ENCODE measurements at places on chromosomes 5 and 9. TPM values are rescaled to one million over a fixed set of nuclear protein-coding genes. Genes with fewer than 3 reads are reported as not detected.

GRCh38 chr5:127898551-127899213 lies 184.9 kb upstream of the SLC12A2 start:
- DNase-seq, result no peak

GRCh38 chr5:138724470-138725146 lies 28.6 kb upstream of the CTNNA1 start:
- DNase-seq, result no peak

GRCh38 chr5:94771742-94772141 lies 153.3 kb downstream of the SLF1 start:
- no peak for DNase-seq

DNA sequence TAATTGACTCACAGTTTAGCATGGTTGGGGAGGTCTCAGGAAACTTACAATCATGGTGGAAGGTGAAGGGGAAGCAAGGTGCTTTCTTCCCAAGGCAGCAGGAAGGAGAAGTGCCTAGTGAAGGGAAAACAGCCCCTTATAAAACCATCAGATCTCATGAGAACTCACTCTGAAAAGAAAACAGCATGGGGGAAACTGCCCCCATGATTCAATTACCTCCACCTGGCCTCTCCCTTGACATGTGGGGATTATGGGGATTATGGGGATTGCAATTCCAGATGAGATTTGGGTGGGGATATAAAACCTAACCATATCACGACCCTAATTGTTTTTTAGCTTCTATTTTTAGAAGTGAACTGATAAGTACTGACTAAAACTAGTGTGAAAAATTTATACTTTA lies 1377.5 kb upstream of the DMAC1 start:
- no peak for DNase-seq

GRCh38 chr5:31251032-31251431 lies 57.5 kb downstream of the CDH6 start:
- no peak for DNase-seq

The PNPLA7 gene
- total RNA-seq, result 1.1 TPM

DNA sequence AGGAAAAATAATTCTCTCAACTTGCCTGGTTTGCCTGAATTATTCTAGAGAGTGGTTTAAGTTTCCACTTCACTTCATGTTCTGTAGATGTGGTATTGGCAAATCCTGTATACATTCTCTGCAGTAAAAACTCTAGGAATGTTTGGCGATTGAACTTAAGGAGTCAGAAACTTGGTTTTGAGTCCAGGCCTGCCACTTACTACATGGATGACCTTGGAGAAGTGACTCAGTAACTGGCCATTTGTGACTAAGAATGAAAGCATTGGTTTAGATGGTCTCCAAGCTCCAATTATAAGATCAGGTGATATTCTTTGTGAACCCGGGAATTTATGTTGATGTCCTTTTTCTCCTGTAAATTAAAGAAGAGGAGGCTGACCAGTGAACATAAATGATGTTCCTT lies 233.8 kb downstream of the GAS1 start:
- no peak for DNase-seq

The SH3GL2 gene
- total RNA-seq, result 4.5 TPM

The TMEM215 gene
- 0.21 TPM for total RNA-seq

DNA sequence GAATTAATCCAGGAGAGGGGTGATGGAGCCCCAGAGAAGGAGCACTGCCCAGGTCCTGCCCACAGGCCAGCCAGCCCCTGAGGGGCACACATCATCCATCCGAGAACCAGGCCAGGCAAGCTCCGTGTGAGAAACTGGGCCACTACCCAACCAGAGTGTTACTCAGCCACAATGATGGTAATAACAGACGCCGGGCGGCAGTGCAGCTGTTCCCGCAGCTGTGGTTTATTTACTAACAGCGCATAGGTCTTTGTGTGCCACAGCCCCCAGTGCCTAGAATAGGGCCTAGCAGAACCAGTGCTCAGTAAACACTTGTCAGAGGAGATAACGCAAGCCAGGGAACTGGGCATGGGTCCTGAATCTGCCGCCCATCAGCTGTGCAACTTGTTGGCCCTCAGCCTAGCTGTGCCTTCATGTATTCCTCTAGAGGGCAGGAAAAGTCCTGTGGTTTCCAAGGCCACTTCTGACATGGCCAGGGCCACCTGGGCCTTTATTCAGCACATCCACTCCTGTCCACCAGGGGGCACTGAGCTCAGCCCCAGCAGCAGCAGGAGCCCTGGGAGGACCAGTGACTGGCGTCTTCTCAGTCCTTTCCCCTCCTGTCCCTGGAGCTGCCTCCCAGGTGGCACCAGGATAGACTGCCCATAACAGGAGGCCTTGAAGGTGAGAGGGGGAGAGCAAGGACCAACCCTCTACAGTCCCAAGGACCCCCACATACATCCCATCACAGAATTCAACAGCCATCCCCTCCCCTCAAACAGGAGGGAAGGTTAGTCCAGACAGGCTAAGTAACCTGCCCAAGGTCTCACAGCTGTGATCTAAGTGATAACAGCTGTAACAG lies 2.1 kb downstream of the MXD3 start:
- no peak for DNase-seq

DNA sequence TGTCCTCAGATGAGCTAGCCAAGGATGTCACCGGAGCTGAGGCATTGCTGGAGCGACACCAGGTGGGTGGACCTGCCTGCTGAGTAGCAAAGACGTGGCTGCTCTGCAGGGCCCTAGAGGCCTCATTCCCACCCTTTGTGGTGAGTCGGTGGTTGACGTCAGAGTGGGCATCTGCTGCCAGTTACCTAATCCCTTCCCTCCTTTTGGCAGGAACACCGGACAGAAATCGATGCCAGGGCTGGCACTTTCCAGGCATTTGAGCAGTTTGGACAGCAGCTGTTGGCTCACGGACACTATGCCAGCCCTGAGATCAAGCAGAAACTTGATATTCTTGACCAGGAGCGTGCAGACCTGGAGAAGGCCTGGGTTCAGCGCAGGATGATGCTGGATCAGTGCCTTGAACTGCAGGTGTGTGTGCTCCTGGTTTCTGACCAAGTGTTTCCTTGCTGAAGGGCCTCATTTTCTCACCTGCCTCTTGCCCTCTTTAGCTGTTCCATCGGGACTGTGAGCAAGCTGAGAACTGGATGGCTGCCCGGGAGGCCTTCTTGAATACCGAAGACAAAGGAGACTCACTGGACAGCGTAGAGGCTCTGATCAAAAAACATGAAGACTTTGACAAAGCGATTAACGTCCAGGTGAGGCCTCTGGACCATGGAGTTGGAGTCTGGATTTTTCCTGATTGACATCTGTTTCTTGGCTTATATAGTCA lies 48.9 kb downstream of the DYNC2I2 start:
- DNase-seq, result no peak

DNA sequence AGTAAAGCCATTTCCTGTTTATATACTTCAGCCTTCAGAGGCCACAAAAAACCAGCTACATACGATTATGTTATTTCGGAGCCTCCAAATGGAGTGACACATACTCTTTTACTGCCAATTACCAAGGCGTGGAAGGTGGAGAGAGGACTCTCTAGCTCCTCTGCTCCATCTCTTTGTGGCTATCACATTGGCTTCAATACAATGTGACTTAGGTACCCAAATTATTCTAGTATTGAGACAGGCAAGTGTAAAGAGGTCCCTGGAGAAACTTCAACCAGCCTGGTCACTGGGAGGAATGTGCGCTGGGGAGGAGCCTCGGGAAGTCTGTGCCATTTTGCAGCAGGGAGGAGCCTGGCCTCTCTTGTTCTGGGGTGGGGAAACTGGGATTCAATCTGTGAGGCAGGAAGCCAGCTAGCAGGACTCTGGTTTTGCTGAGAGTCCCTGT lies 85.8 kb upstream of the TAS2R1 start:
- no peak for DNase-seq

DNA sequence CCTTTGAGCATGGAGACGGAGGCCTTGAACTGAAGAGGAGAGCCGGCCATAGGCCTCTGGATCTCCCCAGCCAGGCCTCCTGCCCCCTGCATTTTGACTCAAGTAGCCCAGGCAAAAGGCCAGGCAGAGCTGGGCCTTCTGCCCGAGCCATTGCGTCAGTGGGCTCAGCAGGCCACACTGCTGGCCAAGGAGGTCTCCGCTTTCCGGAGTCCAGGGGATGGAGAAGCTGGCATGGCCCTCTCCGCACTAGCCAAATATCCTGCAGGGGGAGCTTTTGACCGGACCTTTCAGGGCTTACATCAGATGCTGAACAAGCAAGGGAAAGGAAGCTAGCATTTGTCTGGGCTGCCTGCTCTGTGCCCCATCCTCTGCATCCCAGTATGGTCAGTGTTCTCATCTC lies 386.8 kb downstream of the TRIM36 start:
- no peak for DNase-seq

The GBGT1 gene
- 5.8 TPM for total RNA-seq

DNA sequence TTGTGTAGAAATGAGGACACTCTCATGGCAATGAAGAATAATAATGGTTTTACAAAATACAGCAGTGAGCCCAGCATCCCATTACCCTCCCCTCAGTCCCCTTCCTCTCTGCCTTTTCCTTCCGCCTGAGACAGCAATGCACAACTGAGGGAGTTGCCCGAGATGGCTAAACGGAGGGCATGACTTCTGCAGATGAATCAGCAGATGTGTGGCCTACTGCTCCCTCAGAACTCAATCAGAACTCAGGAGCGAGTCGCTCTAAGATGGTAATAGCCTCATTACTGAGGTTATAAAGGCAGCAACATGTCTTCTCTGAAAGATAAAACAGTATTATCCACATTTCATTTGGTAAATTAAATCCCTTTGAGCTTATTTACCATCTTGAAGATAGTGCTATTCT lies 326.6 kb downstream of the ENC1 start:
- DNase-seq, result no peak

The SLC6A19 gene
- not detected for total RNA-seq

- peak; percentile 15 for DNase-seq
These were observed 214.4 kb upstream of the ACTBL2 start for GRCh38 chr5:57696825-57697570.

DNA sequence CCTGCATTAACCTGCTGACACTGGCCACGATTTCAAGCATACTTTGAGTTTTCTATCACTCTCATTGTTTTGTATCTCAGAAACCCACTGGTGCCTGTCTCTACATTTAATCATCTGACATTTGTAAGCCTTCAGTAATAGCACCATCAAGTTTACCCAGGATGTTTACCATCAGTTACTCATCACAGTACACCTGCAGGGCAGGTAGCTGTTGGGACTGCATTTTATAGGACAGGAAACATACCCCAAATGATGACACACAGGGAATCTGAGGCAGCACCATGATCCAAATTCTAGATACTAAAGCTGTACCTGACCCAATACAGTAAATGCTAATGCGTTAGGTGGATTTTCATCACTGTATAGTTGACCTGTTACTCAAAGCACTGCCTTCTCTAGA lies 114.2 kb downstream of the FEM1C start:
- no peak for DNase-seq

DNA sequence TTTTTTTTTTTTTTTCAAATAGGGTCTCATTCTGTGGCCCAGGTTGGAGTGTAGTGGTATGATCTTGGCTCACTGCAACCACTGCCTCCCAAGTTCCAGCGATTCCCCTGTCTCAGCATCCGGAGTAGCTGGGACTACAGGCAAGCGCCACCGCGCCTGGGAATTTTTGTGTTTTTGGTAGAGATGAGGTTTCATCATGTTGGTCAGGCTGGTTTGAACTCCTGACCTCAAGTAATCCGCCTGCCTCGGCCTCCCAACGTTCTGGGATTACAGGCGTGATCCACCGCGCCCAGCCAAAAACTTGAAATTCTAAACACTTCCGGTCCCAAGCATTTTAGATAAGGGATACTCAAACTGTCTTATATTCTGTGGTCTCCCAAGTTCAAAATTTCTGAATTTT lies 718.9 kb upstream of the MEF2C start:
- no peak for DNase-seq

- DNase-seq, result no peak
These were observed 19.5 kb downstream of the MAN2A1 start for GRCh38 chr5:109709225-109709624.

GRCh38 chr9:116145036-116145435 lies 8.6 kb upstream of the PAPPA start:
- DNase-seq, result no peak

DNA sequence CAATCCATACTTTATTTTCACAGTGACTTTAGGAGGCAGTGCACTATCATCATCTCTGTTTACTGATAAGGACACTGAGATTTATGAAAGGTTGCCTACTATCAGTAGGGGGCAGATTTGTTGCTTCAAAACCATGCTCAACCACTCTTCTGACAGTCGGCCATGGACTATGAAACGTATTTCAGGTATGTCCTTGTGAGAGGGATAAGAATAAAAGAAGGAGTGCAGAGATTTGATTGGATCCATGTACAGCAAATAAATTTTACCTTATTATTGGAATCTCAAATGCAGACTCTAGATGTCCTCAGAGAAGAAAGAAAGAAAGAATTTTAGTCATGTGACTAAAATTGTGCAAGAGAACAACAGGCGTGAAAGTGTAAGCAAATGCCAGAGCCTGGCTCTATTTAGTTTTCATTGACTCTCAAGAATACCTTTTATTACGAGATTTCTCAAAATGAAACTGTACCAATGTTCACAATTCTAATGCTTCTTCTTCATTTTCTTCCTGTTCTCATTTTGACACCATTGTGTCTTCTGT lies 296.6 kb upstream of the RASA1 start:
- DNase-seq, result no peak

- DNase-seq, result no peak
These were observed 69.3 kb downstream of the MLLT3 start for GRCh38 chr9:20552874-20553557.

- DNase-seq, result no peak
These were observed 109.9 kb downstream of the PHF2 start for GRCh38 chr9:93686127-93686879.

DNA sequence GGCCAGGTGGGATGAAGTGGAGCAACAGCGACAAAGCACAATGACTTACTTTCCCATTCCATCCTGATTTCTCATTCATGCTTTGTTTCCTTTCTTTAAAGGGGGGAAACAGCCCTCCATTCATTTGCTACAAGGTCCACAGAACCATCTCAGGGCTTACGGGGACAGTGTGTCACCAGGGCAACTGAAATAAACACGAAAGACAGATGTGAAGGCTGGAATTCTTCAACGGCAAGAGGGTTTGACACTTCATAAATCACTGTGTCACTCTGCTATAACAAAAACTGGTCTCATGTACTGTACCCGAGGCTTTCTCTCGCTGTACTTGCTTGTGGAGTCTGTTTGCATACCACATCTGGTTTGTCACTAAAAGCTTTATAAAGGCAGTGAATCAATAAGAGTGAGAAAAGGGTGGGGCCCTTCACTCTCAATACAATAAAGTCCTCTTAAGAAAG lies 150.8 kb downstream of the EFNA5 start:
- no peak for DNase-seq

DNA sequence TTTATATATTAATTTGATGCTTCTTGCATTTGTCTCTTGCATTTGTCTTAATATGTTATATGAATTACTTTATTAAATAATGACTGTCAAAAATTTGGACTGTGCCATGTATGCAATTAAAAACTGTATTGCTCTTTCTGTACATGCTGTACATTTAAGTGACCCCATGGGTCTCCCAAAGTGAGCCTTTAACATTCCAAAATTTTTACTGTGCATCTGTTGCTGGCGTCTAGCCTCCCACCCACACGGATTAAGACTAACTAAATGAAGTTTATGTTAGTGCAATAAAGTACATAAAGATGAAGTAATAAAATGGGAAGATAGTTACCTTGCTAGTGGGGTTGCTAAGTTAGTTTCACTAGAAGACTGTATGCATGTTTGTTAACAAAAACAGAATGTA lies 48.5 kb downstream of the ADAMTS19 start:
- no peak for DNase-seq

- no peak for DNase-seq
These were observed 1.5 kb upstream of the LYSMD3 start for GRCh38 chr5:90530736-90531487.

The ATOSB gene
- 6.0 TPM for total RNA-seq

GRCh38 chr5:67181648-67182221 lies 14.9 kb downstream of the CD180 start:
- no peak for DNase-seq
